ENCODE measurements at places on chromosomes 2 and 18.

GRCh38 chr2:127530245-127531140 lies 4.2 kb upstream of the IWS1 start:
- DNase-seq: no peak

DNA sequence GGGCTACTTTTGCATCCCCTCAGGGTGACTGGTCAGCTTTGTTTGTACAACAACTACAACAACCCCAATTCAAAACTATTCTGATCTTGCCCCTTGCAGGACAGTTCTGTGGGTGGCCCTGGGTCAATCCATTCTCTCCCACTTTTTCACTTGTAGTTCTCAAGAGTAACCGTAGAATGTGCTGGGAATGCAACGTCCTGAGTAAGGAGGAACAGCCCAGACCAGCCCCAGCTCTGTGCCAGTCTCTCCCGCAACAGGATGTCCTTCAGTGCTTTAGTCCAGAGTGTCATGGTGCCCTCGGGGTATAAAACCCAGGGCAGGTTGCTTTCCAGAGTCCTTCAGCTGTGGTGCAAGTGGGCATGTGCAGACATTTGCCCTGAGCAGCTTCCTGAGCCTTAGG lies 22.1 kb upstream of the TEX51 start:
- DNase-seq: no peak

DNA sequence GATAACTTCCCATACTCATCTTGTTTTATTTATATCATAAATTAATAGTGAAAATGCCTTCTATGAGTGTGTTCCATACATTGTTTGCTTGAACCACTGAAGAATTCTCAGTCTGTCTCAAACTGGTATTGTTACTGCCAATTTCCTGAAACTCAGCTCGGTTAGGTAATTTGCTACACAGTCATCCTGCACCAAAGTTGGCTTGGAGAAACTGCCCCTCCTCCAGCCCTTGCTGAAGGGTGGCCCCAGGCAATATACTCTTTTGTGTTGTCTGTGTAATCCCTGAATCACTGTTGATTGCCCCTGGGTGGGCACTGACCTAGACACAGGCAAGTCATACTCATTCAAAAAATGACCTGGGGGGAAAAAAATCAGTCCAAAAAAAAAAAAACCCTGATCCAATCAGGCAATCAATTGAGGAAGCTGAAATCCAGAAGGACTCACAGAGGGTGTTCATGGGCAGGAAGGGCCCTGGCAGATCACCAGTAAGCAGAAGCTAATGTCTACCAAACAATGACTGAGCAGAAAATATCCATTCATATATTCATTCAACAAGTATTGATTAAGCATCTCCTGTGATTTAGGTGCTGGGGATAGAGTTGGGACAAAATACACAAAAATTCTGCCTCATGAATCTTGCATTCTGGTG lies 3.8 kb upstream of the SESTD1 start:
- no peak for DNase-seq

GRCh38 chr2:62221141-62221540 lies 25.2 kb downstream of the B3GNT2 start:
- no peak for DNase-seq

DNA sequence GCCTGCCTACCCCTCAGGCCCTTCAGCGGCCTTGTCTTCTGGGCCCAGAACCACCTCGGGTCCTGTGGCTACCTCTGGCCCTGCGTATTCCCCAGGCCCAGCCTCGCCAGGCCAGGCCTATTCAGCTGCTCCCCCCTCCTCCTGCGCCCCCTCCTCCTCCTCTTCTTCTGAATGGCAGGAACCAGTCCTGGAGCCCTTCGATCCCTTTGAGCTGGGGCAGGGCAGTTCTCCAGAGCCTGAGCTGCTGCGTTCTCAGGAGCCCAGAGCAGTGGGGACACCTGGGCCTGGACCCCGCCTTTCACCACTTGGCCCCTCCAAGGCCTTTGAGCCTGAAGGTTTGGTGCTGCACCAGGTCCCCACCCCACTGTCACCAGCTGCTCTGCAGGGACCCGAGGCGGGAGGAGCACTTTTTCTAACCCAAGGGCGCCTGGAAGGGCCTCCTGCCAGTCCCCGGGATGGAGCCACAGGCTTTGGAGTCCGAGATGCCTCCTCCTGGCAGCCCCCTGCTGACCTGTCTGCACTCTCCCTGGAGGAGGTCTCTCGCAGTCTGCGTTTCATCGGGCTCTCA lies 14.7 kb downstream of the GAREM2 start:
- no peak for DNase-seq

GRCh38 chr18:58549814-58550339 lies 79.0 kb downstream of the ALPK2 start:
- no peak for DNase-seq

DNA sequence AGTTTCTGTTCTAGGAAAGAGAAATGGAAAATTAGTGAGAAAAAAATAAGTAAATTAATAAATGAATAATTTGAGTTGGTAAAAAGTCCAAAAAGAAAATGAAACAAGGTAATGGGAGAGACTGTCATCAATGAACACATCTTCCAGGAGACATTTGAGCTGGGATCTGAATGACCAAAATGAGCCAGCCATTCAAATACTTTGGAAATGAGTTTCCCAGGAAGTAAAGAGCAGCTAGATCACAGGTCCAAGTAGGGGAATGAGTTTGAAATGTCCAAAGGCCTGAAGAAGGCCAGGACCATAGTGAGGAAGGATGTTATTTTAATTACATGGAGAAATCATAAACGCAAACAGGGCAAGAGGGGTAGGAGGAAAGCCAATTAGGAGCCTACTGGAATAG lies 6.6 kb upstream of the DNAH7 start:
- no peak for DNase-seq

GRCh38 chr2:47346638-47347037 lies 56.3 kb upstream of the MSH2 start:
- no peak for DNase-seq

DNA sequence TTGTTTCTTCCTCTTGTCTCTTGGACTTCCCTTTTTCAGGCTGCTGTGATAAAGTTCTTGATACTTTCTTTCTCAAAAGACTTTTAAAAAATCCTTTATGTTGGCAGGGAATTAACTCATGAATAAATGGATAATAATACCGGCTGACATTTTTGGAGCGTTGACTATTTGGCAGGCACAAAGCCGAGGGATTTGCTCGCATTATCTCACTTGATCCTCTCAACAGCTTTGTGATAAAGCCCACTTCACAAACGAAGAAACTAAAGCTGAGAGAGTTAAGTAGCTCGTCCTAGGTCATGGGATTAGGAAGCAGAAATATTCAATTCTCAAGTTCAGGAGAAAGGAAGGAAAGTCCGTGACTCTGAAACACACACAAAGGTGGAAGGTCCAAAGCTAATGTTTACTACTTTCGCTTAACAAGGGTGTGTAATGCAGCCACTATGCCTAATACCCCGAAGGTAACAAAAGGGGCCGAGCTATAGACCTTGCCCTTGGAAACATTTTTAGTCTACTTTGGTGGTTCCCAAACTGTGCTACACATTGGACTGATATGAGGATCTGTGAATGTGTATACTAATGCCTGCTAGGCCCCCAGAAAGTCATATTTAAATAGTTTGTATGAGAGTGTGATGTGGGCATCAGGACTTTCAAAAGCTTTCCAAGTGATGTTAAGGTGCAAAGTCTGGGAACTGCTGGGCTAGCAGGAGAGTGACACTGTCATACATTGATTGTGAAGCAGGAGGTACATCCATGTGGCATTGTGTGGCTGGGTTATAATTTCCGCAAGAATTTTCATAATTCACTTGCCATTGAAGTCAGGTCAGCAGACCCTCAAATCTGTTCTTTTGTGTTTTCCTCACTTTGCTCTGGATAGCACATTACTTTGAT lies 508.4 kb downstream of the PLCL1 start:
- no peak for DNase-seq

DNA sequence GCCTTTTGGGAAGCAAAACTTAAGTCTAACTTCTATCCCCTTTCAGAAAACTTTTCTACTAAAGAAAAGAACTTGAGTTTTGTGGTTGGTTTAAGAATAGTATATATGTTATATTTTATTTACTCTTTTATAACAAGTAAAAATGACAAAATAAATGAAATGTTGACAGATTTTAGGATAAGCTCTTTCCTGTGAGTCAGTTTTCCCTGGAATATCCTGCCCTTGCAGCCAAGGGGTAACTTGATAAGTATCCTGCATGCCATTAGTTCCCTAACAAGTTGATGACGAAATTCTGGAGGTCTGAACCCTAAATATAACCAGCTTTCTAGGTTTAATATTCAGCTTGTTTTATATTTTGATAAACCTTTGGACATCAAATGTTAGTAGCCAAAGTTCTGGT lies 7.3 kb upstream of the HTR2B start:
- no peak for DNase-seq
